ENCODE measurements at places on chromosomes 1 and 21.

GRCh38 chr1:54955359-54955758, 25.1 kb upstream of the TMEM61 start:
- DNase-seq, result no peak

GRCh38 chr1:66606362-66607065, 72.6 kb downstream of the SGIP1 start:
- no peak for DNase-seq

DNA sequence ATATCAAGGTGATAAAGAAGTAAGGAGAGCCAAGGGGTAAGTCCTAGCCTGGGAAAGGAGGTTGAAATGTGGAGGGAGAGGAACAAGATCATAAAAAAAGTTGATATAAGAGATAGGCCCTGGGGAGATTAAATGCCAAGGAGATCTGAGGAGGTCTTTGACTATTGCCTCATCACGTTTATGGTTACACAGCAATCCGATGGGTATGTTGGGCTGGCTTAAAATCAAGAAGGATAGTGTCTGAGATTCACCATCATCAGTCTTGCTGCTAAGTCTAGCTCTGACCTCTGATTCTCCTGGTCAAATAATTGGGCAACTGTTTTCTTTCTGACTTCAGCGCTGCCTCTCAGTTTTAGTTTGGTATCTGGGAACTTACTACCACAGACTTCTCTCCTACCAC, 416.3 kb downstream of the GPATCH2 start:
- no peak for DNase-seq

- peak; percentile 67 for DNase-seq
These were observed 49.0 kb downstream of the JAK1 start for GRCh38 chr1:64917328-64917861.

DNA sequence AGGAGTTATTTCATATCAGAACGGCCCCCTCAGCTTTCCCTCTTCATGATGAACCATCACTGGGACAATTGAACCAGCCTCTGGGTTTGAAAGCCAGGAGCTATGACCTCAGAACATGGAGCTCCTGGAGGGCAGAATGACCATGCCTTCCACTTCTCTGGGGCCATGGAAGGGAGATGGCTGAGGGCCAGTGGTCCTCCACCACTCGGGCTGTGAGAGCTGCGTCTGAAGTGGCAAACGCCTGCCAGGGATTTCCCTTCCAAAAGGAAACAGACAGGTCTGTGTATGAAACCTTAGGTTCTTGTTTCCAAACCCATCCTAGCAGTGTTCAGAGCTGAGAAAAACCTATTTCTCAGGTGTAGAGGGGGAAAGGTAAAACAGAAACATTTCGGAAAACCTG, 22.5 kb downstream of the PKP1 start:
- DNase-seq, result no peak

- DNase-seq, result no peak
These were observed 40.0 kb upstream of the OSBPL9 start for GRCh38 chr1:51576923-51577322.

DNA sequence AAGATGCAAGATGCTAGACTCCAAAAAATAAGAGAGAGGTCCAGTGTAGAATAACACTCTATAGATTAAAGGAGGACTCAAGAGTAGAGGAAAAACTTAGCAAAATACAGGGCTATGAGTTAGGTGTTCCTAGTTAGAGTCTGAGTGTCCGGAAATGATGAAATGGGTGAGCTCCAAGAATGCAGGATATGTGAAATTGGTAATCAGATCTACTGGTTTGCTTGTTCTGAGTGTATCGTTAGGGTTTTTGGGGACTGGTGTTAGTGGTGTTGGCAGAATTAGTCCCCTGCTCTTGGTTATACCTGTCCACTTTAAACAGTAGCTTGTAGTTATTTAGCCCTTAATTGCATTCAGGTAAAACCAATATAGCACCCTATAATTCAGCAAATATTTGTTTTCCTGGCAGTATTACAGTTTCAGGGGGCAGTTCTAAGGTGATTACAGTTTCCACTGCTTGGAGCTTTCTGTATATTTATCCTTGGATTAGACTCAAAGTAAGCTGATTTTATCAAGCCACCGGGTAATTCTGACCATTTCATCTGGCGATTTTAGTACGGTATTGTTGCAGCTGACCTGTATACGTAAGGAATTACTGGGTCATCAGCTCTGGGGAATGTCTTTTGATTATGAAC, 332.7 kb downstream of the CHRM3 start:
- no peak for DNase-seq

GRCh38 chr21:33707846-33708245, 65.5 kb downstream of the ITSN1 start:
- no peak for DNase-seq

- DNase-seq, result no peak
These were observed 40.2 kb upstream of the SGIP1 start for GRCh38 chr1:66493731-66494130.

DNA sequence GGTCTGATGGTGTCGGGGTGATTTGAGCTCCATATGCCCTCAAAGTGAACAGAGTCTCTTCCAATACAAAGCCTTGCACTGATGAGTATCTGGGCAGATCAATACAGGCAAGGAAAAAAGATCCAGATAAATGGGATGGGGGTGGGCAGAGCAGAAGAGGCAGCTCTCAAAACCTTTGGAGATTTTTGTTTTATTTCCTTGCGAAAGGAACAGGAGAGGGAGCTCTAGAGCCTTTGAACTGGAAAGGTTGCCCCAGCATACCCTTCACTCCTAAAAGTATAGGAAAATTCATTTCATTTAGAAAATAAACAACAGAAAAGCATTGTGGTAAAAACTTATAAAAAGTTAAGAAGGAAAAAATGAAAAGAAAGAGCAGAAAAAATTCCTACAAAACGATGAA, 31.4 kb upstream of the OLIG2 start:
- no peak for DNase-seq

- no peak for DNase-seq
These were observed 105.2 kb downstream of the EDEM3 start for GRCh38 chr1:184649451-184649888.

GRCh38 chr1:146035048-146035423, 13.5 kb upstream of the HJV start:
- no peak for DNase-seq

DNA sequence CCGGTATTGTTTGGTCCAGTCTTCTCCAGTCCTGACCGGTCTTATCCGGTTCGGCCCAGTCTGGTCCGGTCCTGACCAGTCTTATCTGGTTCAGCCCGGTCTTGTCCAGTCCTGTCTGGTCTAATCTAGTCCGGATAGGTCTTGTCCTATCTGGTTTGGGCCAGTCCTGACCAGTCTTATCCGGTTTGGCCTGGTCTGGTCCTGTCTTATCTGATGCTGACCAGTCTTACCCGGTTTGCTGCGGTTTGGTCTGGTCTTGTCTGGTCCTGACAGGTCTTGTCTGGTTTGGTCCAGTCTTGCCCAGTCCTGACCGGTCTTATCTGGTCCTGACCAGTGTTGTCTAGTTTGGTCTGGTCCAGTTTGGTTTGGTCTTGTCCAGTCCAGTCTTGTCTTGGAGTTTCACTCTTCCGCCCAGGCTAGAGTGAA, 30.1 kb downstream of the DHX9 start:
- DNase-seq, result no peak

DNA sequence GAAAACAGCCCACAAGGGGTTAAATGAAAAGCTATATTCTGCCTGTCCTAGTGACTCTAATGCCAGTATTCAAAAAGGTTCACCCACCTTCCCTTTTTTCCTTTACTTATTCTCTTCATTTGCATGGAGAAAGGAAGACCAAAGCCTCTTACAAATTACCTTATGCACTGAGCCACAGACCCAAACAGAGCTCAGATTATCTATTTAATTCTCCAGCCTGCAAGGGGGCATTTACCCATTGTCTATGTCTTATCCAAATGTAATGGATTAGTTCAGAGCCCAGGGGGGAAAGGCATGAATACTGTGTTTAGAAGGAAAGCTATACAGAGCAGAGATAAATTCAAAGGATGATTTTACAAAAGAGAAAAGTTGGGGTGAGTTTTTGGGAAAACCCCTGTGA, 388.5 kb downstream of the OMA1 start:
- DNase-seq, result no peak

DNA sequence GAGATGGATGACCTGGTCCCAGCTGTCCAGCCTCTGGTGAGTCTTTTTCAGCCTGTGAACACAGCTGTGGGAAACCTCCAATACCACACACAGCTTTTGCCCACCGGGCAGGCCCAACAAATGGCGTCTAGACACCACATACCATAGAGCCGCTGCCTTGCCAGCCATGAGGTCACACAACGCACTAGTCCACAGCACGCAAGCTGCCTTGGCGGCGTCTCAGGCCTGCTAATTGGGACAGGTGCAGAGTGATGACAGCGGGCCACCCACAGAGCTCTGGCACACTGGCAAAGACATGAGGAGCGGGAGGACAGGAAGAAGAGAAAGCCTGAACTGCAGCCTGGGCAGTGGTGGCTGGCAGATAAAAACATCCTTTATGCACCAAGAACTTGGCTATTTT, 125.5 kb downstream of the ADAMTS1 start:
- DNase-seq, result no peak

GRCh38 chr1:43345120-43345519, 7.5 kb downstream of the MPL start:
- no peak for DNase-seq

DNA sequence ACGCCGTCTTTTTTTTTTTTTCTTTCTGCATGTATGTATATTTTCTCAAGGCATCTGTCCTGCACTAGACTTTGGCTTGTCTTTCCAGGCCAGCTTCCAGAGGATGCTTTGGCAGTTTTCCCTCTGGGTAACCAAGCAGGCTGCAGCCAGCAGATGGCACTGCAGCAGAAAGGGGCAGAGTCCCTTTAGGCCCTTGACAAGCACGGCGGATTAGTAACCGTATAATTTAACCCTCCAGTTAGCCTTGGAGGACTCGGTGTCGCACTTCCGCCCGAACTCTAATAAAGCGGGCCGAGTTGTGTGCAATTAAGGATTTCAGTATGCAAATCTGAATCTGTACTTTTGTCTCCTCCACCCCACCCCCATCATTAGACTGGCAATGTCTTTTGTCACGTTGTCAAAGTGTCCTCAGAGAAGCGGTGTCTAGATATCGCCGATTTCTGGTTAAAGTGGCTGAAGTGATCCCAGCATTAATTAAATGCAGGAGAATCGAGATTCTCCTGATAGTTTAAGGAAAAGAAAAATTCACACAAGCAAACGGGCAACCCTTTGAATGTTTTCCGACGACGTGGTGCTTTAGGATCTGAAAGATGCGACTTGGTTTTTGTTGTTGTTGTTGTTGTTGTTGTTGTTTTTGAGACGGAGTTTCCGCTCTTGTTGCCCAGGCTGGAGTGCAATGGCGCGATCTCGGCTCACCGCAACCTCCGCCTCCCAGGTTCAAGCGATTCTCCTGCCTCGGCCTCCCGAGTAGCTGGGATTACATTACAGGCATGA, 1.1 kb upstream of the TMEM167B start:
- peak; percentile 62 for DNase-seq

DNA sequence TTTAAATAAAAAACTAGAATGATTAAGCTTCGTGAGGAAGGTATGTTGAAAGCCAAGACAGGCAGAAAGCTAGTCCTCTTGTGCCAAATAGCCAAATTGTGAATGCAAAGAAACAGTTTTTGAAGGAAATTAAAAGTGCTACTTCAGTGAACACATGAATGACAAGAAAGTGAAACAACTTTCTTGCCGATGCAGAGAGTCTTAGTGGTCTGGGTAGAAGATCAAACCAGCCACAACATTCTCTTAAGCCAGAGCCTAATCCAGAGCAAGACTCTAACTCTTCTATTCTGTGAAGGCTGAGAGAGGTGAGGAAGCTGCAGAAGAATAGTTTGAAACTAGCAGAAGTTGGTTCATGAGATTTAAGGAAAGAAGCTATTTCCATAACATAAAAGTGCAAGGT, 63.2 kb downstream of the TTC3 start:
- no peak for DNase-seq

DNA sequence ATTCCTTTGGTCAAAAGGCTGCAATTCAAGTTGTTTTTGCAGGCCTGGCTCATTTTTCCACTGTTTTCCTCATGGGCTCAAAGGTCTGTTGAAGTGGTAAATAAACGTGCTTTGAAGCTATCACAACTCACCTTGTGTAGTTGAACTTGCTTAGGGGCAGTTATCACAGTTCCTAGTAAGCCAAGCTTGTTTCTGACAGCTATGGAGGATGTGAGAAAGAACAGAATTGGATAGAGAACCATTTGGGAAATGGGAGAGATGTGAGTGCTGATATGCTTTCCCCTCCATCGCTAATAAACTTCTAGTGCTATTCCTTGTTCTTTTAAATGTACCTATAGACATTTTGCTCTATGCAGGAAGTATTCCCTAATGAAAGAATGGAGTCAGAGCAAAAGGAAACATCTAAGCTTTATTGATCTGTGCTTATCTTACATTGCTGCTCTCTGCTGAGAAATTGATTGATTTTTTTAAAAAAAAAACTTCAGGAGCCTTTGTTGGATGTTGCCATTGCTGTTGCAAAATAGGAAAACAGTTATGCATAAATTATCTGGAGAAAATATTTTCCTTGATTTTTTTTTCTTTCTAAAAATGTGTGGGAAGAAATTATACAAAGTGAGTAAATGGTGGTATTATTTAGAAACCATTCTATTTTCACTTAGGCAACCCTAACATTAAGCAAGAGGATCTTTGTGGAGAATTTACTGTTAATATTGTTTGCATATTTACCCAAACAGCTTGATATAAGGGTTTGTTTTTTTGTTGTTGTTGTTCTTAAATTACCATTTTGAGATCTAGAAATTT, 118.2 kb downstream of the MAGI3 start:
- DNase-seq, result no peak

GRCh38 chr1:45567911-45568310, 15.9 kb upstream of the NASP start:
- no peak for DNase-seq

DNA sequence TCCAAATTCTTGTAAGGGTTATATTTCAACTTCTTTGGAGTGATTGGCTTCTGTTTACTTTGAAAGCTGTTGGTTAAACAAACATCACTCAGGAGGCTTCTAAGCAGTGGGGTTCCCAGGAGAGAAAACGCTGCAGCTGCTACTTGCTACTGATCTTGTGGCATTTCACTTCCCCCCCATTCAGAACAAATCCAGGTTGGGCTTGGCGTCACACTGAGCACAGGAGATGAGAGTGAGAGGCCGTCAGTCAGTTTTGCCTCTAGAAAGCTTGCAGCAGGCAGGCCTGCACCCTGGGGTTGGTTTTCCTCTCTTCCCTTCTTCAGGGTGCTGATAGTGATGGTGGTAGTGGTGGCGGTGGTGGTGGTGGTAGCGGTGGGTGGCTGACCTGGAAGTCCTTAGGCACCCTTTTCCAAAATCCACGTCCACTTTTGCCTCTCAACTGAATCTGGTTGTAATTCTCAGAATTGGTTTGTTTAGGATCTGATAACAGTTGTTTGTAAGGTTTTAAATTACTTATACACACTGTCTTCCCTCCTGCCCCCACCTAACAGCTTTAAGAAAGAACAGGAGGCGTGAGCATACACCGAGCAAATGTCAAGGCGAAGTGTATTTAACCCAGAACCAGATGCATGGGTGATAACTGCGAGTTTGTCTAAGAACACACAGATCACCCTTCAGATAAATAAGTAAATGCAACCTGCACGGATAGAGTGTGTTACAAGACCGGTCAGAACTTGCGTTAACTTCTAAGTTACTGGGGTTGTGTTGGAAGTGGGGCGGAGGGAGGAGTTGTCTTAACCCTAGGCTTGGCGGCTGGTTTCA, 3.2 kb upstream of the PROX1 start:
- DNase-seq, result peak; percentile 42

GRCh38 chr1:220526294-220526693, 1.6 kb upstream of the MARK1 start:
- DNase-seq, result peak; percentile 23

Data from iPS-NIHi11 (cell line).